ENCODE measurements at places on chromosomes 11 and 22.

DNA sequence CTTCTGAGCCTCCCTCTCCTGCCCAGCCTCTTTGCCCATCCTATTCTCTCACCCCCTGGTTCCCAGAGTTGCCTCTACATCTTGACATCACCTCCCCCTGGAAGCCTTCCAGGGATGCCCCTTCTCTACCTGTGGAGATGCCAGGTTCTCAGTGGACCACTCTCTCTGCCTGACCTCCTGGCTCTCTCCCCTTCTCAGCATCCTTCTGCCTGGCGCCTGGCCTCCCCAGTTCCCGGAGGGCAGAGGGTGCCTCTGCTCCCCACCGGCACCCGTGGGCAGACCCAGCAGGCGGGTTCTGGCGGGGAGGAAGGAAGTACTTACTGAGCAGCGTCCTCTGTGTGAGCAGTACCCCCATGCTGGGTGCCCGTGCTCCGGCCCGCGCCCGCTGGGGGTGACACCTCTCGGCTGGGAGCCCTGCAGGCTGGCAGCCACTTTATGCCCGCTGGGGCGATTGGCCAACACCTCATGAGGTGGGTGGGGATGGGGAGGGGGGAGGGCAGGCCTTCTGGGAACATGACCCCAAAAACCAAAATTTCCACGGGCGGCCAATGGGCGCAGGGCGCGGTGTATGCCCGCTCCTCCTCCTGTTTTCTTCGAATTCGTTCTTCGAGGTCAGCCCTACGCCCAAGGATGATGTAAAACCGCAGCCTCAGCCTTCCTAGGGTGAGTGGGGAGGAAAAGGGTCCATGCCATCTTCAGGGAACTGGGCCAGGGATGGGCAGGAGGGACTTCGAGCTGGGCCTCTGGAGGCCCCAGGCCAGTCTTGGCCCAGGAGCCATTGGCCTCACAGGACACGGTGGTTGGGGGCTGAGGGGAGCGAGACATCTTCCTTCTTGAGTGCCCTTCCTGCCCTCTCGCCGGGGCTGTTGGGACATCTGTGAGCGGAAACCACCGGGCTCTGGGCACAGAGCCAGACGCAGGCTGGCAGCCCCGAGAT lies at the start of gene OSM:
Gene OSM, minus strand, starts transcription at position 407 of the 937 bp plus-strand sequence. Its CDS starts 52 bp downstream, at position 355.
- no peak for DNase-seq

- DNase-seq, result no peak
Measured at GRCh38 chr11:59218319-59218718, 5.6 kb upstream of the MPEG1 start.

GRCh38 chr22:41742918-41743317 lies 43.6 kb downstream of the MEI1 start:
- no peak for DNase-seq

DNA sequence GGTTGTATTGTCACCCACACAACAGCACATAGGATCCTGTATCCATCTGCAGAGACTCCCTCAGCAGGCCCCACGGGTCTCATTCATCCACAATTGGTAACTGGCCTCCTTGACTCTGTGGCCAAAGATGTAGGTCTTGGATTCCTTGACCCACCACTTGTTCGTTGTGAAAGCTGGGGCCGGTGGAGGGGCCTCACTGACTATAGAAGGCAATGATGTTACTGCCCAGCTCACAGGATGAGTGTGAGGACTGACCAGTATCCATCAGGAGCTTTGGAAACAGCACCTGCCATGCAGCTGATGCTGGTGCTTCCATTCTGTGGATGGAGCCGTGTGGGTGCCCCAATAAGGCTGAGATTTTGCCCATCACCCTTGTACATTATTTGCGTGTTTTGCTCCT lies 615.7 kb downstream of the BRD1 start:
- no peak for DNase-seq

DNA sequence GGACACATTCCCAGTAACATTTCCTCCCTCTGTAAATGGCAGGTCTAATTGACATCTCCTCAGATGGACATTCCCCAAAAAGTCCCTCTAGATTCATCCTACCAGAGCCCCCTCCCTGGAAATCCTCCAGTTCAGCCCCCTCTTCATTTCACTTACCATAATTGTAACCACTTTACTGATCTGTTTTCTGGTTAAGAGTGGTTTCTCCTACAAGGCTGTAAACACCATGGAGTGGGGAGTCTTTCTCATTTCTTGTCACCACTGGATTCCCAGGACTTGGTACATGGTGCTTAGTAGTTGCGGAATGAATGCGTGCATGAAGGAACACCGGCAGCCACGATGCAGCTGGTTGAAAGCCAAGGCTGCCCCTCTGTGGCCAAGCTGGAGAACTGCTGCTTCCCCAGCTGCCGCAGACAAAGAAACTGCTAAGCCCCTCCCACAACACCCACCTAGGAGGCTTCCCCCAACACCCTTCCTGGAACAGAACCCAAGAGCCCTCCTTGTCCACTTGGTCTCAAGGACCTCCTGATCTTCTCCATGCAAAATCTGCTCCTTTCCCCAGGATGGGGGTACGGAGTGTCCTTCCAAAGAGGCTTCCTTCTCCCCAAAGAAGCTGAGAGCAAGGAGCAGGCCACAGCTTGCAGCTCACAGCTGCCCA lies 18.6 kb upstream of the SCARF2 start:
- DNase-seq, result peak; percentile 81

DNA sequence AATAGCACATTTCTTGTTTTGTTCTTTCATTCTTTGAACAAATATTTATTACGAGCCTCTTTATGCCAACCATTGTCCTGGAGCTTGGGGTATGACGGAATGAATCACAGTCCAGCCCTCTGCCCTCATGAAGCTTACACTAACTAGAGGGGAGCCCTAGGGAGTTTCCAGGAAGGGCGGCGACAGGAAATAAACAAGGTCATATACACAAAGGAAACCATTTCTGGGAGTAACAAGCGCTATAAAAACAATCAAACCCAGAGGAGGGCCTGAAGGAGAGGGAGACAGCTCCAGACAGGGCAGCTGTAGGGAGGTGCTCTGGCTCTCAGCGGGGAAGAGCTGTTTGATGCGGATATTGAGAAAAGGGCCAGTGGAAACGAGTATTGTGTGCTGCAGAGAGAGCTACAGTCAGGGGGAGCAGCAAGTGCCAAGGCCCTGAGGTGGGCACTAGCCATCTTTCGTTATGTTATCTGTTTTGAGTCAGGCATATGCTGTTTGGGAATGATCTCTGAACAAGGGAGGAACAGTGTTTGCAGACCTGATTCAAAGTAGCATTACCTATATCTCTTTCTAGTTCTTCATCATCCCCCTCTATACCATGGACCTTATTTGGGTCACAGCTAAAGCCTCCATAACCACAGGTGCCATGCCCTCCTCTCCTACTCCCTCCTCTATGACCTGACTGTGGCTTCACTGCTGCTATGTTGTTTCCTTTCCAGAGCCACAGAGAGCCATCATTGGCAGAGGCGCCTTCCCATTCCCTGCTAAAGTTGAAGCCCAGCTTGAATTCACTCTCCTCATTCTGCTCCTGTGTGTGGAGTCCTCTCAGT lies 15.3 kb upstream of the ZBTB16 start:
- DNase-seq, result no peak

GRCh38 chr11:6062691-6063358 lies 32.3 kb upstream of the OR56A1 start:
- no peak for DNase-seq

- DNase-seq, result no peak
Measured at GRCh38 chr22:47786650-47787290, 1024.3 kb downstream of the TBC1D22A start.

- no peak for DNase-seq
Measured at GRCh38 chr22:49413551-49413950, 414.1 kb downstream of the BRD1 start.

DNA sequence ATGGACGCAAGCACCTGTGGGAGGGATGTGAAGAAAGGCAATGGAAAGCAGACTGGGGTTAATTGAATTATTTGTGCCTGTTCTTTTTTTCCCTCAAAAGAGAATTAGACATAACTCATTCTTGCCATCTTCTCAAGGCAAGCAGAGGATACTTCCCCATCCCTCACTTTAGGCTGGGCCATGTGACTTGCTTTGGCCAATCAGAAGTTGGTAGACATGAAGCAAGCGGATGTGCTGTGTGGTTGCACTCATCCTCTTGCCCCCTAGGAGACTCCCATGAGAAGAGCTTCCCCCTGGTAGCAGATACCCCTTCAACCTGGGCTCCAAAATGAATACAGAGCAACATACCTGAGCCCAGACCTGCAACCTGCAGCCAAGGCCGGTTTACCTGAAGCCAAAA lies 124.4 kb upstream of the ZC3H12C start:
- DNase-seq, result no peak

- no peak for DNase-seq
Measured at GRCh38 chr11:78248191-78248590, 59.5 kb downstream of the USP35 start.

All from nephron progenitor cell (in vitro differentiated cells).